ENCODE measurements at places on chromosomes 13 and 19.
A peak's percentile ranks its signal among the peaks of the same experiment; 100 is the strongest.

DNA sequence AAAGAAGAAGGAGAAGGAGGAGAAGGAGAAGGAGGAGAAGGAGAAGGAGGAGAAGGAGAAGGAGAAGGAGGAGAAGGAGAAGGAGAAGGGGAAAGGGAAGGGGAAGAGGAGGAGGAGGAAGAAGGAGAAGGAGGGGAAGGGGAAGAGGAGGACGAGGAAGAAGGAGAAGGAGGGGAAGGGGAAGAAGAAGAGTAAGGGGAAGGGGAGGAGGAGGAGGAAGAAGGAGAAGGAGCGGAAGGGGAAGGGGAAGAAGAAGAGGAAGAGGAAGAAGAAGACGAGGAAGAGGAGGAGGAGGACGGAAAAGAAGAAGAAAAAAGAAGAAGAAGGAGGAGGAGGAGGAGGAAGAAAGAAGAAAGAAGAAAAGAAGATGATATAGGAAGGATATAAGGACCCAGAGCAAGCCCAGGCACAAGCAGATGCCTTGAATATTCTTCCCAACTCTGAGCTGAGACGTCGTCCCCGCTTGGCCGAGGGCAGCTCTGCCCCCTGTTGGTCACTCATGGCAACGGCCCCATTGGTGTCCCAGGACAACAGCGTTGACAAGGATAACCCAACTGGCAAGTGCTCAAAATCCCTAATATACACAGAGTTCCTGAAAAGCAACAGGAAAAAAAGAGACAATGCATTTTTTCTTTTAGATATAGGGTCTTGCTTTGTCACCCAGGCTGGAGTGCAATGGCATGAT lies 30.6 kb upstream of the IGSF23 start:
- DNase-seq: no peak

- DNase-seq: no peak
Measured at GRCh38 chr13:113982296-113982661, 8.4 kb upstream of the C13orf46 start.

- DNase-seq: no peak
Measured at GRCh38 chr13:40074338-40074737, 418.9 kb downstream of the COG6 start.

- DNase-seq: no peak
Measured at GRCh38 chr13:30396434-30397075, 25.7 kb upstream of the UBE2L5 start.

DNA sequence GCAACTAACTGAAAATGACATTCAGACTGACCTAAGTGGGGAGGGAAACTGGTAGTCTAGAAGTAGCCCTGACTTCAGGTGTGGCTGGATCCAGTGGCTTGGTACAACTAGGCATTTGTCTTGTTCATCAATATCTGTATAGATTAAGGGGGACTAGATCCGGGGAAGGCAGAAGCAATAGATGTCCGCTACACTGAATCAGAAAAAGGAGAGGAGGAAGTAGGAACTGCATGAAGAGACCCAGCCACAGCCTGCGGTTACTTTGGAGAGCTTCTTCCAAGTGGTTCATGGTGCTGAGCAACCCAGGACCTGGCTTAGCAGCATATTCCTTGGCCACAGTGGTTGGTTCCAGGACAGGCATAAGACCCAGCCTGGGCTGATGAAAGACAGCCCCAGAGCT lies 9.9 kb upstream of the PRODH2 start:
- no peak for DNase-seq

DNA sequence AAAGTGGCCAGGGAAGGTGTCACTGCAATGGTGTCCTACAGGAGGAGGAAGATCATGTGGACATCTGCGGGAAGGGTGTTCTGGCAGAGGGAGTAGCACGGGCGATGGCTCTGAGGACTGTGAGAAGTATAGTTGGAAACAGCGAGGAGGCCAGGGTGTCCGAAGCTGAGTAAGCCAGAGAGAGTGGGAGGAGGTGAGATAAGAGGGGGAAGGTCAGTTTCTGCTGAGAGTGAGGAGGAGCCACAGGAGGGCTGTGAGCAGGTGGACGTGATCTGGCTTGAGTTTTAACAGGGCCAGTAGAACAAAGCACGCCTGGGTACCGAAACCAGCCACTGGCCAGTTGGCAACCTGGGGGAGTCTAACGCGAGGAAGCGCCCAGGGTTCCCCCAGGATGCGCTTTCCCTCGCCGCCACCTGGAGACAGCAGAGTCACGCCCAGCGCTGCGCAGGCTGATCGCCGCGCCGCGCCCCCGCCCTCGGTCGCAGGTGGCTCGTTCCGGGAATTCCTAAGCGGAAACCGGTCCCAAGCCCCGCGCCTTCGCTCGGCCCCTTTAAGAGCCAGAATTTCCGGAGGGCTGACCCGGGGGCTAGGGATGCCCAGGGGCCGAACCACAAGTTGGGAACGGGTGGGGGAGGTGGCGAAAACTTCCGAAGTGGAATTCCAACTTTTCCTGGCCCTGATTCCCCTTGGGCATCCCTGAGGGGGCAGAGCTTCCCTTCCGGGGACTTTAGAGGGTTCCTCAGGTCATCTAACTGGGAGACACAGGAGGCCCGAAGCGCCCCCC lies 1.1 kb upstream of the LSR start:
- peak; percentile 43 for DNase-seq

- DNase-seq: no peak
Measured at GRCh38 chr19:15238639-15239155, 6.4 kb upstream of the EPHX3 start.

DNA sequence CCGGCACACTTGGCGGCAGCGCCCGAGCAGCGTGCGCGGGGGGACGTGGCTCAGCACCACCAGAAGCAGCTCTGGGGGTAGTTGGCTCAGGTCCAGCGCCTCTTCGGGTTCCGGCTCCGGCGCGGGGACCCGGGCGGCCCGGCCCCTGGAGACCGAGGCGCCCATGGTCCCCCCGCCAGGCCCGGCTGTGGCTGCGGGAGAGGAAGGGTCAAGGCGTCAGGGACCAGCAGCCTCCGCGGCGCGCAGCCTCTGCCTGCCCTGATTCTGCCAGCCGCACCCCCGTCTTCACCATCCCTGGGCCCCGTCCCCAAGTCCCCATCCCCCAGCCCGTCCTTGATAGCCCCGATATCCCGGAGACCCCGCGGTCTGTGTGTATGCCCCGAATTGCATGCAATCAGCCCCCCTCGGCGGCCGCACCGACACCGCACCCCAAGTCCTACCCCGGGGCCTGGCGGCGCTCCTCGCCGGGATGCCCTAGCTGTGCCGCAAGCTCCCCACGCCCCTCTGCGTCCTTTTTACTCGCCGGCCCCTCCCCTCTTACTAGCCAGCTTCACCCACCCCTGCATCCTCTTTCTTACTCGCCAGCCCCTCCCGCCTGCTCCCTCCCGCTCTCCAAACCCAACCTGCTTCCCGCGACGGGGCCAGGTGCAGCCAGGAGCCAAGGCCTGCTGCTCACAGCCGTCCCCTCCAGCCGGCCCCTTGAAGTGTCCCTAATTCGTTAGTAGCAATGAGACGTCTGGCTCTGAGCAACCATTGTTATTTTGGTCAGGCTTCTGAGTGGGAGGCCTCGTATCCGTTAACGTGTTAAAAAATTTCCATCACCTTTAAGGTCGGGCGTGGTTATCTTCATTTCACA lies at the start of gene FBXO27:
Gene FBXO27 (minus strand): TSS at position 487 of the 856 bp plus-strand sequence. CDS start 322 bp downstream, at position 165.
- no peak for DNase-seq

DNA sequence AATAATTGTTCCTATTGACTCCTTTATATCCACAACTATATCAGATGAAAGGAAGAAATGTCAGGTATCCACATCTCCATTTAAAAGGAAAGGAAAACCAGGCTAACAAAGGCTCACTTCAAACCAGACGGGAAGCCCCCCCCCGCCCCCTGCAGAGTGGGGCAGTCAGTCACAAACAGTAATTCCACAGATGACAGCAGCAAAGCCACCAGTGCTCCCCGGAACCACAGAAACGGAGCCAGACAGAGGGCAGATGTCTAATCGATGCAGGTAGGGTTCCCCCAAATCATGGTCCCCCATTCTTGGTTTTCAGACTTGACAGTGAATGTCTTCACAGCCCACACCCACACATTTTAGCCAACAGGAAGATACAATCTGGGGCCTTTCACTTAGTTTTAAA lies 100.8 kb downstream of the STK24 start:
- DNase-seq: peak; percentile 32

GRCh38 chr13:112871742-112872141 lies 97.3 kb upstream of the MCF2L start:
- DNase-seq: no peak

GRCh38 chr13:91825516-91825915 lies 427.1 kb downstream of the GPC5 start:
- DNase-seq: no peak

- peak; percentile 14 for DNase-seq
Measured at GRCh38 chr13:32314271-32315237, 609 bp downstream of the ZAR1L start.

DNA sequence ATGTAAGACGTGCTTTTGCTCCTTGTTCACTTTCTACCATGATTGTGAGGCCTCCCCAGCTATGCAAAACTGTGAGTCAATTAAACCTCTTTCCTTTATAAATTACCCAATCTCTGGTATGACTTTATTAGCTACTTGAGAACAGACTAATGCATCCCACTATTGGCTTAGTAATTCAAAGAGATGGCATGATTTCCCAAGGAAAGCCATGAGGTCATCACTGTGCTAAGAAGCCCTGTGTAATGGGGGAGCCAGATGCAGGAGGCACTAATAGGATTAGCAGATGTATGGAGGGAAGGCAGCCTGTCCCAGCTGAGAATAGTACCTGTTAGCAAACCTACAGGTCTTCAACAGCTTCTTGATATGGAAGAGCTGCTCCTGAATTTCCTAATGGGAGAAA lies 38.1 kb downstream of the RUBCNL start:
- no peak for DNase-seq

- no peak for DNase-seq
Measured at GRCh38 chr13:23468811-23469210, 35.3 kb upstream of the SACS start.

DNA sequence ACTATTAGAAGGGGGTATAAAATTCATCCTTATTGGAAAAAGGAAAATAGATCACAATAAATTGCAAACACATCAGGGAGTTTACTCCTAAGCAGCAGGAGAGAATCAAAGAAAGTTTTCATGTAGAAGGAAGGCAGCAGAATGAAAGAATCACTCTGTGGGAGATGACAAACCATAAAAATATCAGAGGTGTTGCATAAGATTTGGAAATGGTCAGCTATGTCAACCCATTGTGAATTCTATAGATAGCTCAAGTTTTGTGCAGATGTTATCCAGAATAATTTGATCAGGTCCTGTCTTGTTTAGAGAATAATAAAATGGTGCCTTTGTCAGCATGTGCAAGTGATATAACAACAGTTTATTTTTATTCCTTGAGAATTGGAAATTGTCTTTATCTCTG lies 622.4 kb downstream of the DCT start:
- DNase-seq: no peak

- DNase-seq: peak; percentile 77
Measured at GRCh38 chr19:18280247-18281081, 958 bp downstream of the JUND start.

DNA sequence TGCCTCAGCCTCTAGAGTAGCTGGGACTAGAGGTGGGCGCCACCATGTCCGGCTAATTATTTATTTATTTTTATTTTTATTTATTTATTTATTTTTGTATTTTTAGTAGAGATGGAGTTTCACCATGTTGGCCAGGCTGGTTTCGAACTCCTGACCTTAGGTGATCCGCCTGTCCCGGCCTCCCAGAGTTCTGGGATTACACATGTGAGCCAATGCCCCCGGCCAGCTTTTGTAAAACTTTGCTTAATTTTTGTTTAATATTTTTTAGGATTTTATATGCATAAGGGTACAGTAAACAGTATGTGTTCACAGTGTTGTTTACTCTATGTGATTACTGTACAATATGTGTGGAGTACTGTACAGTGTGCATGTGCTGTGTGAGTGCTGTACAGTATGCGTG lies 98.7 kb downstream of the ZMYM2 start:
- DNase-seq: no peak

- no peak for DNase-seq
Measured at GRCh38 chr13:74892096-74892495, 589.9 kb downstream of the TBC1D4 start.

DNA sequence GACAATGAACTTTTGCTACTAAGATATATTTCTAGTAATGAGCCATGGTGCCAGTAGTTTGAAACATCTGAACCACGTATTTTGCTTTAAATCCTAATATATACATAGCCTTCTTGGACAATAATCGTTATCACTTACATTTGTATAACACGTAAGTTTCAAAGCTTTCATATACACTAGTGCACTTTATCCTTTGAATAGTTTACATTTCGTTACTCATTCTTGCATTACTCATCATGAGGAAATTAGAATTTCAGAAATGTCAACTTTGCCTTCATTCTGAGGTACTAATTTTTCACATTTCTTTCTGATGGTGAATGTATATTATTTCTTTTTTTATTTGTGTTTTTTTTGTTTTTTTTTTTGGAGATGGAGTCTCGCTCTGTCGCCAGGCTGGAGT lies 5.8 kb downstream of the KBTBD7 start:
- DNase-seq: no peak

GRCh38 chr19:7004313-7004931 lies 16.8 kb downstream of the MBD3L2B start:
- DNase-seq: no peak

- no peak for DNase-seq
Measured at GRCh38 chr19:16199275-16199932, 1.7 kb downstream of the AP1M1 start.

DNA sequence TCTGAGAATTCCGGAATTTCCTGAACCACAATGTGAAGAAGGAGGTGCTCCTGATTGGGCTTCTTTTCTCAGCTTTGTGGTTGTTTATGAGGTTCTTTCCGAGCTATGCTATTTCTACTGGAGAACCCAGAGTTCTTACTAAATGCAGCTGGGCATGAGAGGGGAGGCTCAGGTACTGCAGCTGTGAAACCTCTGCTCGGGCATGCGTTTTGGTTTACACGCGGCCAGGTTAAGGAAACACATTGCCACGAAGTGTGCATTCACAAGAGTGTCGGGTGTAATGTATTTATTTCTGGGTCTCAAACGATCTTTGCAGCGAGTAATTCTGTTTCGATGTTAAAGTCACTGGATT lies 661 bp upstream of the MIR17HG start:
- no peak for DNase-seq

GRCh38 chr19:51321799-51322198 lies 10.4 kb downstream of the IGLON5 start:
- DNase-seq: no peak

DNA sequence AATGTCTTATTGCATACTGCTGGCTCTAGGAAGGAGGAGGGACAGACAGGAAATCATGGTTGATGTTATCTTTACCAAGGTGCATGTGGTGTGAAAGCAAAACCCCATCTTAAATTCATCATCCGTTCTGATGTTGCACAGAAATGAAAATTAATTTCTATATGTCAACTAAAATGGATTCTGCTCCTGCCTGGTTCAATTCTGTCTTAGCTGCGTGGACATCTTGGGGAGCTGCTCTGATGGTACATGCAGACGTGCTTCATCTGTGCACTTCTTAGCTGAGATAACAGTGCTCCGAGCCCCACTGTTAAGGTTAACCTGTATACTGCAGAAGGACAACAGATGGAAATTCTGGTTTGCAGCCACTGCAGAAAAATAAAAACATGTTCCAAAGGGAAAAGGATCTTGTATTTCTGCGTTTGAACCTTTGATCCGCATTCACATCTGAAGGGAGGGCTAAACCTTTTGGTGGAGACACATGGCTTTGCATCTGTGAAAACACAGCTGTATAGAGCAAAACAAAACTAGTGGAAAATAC lies 155.6 kb downstream of the TM9SF2 start:
- DNase-seq: no peak

Data from T-helper 17 cell (primary cell).